ENCODE measurements at places on chromosomes 5 and 9.

DNA sequence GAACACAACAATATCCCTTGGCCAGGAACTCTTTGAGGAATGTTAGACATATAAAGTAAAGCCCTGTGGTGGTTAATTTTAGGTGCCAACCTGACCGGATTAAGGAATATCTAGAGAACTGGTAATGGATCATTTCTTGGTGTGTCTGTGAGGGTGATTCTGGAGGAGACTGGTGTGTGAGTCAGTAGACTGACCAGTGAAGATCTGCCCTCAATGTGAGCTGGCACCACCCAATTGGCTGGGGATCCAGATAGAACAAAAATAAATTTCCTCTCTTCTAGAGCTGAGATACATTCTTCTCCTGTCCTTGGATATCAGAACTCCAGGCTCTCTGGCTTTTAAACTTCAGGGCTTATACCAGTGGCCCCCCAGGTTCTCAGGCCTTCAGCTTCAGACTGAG is 56.2 kb upstream of the TNPO1 start:
- DNase-seq = no peak

DNA sequence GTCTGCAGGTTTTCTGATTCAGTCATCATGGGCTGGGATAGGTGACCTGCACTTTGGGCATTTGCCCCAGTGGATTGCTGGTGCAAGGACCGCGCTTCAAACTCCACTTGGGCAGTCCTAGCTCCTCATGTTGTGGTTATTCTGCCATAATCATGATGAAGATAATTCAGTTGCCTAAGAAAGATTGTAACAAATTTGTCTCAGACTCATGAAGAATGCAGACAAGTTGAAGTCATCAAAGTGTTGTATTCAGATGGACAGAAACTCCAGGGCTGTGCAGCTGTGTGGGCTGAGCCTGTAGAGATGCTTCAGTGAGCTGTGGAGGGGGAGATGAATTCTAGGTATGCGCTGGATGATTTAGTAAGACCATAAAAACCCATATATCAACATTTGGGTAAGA is 38.5 kb downstream of the TARS1 start:
- DNase-seq = no peak

GRCh38 chr5:141095263-141095641 is 837 bp downstream of the PCDHB2 start:
- DNase-seq = no peak

GRCh38 chr5:116671211-116671736 is 96.7 kb upstream of the SEMA6A start:
- no peak for DNase-seq

DNA sequence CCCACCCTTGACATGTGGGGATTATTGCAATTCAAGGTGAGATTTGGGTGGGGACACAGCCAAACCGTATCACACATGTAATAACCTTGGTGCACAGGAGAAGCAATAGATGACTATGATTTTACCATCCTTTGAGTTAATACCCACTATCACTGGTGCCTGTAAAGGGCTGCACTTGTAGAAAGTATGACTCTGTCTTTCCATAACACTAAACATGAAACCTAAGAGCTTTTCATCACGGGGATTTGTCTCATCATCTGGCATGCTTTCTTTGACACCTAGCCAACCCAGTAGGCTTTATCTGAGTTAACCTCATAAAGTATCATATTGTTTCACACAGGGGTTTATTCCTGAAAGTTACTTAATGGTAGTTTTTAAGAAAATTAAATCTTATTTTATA is 188.9 kb upstream of the TNC start:
- DNase-seq = no peak

Measured in activated effector memory CD4-positive, alpha-beta T cell treated with anti-CD3 and anti-CD28 coated beads, Interleukin-2, amount 50 U/mL, for 16 hours (primary cell).